Memory B cell (primary cell): ENCODE measurements at places on chromosomes 2 and 18.

DNA sequence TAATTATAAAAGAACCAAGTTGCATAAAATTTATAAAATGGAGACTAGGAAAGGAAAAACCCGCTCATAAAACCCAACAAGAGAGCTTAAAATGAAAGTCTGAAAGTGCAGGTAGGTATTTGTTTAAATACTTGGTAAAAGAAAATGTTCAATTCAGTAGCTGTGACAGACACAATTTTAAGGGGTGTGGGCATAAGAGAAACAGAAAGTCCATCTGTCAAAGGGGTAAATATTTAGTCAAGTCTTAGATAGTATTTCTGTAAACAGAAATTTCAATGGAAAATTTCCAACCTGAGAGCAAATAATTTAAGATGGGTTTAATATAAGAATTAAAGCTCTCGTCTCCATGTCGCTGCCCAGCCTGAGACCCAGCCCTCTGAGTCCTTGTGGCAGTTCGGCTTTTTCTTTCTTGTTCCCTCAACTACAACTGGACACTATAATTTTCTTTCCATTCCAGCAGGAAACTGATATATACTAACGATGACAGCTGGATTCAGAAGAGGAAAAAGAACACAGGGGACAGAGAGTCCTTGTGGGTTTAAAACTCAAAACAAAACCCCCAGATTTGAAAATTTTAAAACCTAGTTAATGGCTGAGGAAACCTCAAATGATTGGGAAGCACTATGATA is 88.0 kb upstream of the ZFP36L2 start:
- no peak for DNase-seq

DNA sequence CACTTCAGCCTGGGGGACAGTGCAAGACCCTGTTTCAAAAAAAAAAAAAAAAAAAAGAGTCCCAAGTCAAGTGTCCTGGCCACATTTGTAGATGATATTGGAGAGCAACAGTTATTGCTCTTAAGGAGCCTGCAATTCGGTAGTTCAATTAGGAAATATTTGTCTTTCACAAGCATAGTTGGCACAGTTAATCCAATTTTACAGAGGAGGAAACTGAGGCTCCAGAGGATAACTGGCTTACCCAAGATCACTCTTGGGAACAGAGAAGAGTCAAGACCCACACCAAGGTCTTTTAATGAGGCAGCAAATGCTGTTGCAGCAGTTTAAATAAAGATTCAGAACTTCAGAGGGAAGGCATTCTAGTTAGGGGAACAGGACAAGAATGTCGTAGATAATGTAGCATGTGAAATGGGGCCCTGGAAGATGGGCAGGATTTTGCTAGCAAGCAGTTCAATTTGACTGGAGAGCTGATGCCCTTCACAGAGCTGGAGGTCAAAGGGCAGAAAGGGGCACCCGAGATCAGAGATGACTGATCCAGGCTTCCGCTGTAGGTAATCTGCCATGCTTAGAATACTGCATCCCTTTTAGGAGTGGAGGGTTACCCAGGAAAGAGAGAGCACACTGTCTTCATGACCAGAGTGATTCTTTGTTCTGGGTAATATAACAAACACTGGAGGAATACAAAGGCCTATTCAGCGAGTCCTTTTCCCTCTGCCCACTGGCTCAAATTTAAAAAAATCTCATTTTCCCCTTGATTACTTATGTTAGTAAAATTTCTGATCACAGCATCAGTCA is 3.0 kb downstream of the NPC1 start:
- no peak for DNase-seq

- DNase-seq = no peak
These were observed 1.9 kb upstream of the MEIS1 start for GRCh38 chr2:66432801-66433694.

DNA sequence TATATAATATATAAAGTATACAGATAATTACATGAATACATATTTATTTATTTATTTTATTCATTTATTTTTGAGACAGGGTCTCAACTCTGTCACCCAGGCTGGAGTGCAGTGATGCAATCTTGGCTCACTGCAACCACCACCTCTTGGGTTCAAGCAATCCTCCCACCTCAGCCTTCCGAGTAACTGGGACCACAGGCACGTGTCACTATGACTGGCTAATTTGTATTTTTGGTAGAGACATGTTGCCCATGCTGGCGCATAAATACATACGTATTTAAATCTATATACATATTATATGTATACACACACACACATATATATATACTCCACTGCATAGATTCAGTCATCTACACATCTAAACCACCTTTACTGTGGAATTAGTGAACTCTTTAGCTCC is 20.6 kb upstream of the NDUFV2 start:
- DNase-seq = no peak

GRCh38 chr18:47448956-47449355 is 197.5 kb upstream of the SKOR2 start:
- DNase-seq = no peak

- no peak for DNase-seq
These were observed 49.8 kb downstream of the USP34 start for GRCh38 chr2:61420991-61421544.

- no peak for DNase-seq
These were observed 1.8 kb downstream of the DYSF start for GRCh38 chr2:71455011-71455740.

GRCh38 chr2:173989884-173990215 is 24.7 kb upstream of the SP3 start:
- DNase-seq = no peak

GRCh38 chr2:46294176-46294836 is 2.9 kb upstream of the EPAS1 start:
- no peak for DNase-seq

- peak; percentile 50 for DNase-seq
These were observed 3.1 kb downstream of the SPOPL start for GRCh38 chr2:138504546-138505235.

- peak; percentile 51 for DNase-seq
These were observed 77.8 kb downstream of the FAM161A start for GRCh38 chr2:61775956-61776570.

DNA sequence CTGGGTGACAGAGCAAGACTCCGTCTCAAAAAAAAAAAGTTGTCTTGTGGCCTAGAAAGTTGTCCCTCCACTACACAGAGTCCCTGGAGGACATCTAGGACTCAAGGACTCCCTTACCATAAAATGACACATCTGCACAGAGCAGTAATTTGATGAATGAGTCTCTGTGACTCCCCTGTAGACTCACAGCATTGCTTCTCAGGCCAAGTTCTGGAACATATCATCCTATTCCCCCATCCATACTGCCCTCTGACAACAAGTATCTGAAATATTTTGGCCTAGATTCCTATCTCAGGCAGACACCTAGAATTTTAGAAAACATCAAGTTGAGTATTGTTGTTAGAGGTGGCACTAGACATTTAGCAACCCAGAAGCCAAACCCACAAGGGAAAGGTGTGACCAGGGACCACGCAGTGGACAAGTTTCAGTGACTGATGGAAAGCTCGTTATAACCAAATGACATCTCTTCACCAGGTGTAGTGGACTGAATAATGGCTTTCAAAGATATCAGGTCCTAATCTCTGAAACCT is 97.9 kb upstream of the ATP8B1 start:
- DNase-seq = no peak

GRCh38 chr2:191204433-191204832 is 40.8 kb upstream of the MYO1B start:
- no peak for DNase-seq

DNA sequence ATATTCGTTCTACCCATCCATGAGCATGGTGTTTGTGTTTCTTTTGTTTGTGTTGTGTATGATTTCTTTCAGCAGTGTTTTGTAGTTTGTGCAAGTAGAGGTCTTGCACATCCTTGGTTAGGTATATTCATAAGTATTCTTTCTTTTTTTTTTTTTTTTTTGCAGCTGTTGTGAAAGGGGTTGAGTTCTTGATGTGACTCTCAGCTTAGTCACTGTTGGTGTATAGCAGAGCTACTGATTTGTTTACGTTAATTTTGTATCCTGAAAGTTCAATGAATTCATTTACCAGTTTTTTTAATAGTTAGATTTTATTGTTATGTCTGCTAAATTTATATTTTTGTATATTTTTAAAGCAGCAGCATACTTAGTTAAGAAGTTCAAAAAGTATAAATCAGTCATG is 834.4 kb upstream of the NRXN1 start:
- no peak for DNase-seq

DNA sequence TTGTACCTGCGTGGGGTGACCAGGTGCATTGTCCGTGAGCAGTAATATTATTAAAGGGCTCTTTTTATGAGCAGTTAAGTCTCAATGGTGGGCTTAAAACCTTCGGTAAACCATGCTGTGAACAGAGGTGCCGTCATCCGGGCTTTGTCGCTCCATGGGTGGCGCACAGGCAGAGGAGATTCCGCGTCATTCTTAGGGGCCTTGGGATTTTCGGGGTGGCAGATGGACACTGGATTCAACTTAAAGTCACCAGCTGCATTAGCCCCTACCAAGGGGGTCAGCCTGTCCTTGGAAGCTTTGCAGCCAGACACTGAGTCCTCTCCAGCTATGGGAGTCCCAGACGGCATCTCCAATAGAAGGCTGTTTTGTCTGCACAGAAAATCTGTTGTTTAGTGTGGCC is 107.7 kb downstream of the NFATC1 start:
- no peak for DNase-seq

GRCh38 chr2:12087671-12088380 is 341.4 kb downstream of the LPIN1 start:
- DNase-seq = no peak

- no peak for DNase-seq
These were observed 135.6 kb upstream of the HNMT start for GRCh38 chr2:137828624-137829023.

- no peak for DNase-seq
These were observed 33.8 kb upstream of the TMEM17 start for GRCh38 chr2:62539606-62540407.

DNA sequence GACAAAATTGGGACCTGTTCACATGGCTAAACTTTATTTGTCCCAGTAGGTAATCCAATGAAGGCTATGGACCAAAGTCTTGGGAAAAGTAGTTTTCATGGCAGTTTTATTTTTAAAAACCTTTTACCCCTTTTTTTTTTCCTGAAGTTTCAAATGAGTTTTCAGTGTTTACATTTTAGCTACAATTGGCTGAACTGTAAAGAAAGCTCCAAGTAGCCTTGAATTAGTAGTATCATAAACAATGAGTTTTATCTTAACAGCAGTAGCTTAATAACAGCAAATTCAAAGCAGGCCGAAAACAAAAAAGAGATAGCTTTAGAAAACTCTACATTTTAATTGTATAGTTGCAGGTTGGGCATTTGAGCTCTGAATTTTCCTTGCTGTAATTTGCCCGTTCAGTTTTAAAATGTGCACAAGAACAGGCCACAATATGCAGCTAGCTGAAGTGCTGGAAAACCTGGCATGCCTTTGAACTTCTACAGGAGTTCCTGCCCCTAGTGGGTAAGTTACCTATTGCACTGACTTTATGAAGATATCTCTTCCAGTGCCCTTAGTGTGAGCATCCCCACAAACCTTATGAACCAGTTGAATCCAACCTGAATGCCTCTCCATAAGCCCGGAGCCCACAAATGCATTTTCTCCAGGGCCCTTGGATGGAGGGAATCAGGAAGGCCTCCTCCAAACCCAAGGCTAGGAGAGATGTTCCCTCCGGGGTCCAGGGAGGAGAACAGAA is 106.7 kb downstream of the XRCC5 start:
- no peak for DNase-seq

GRCh38 chr18:77199707-77200106 is 49.9 kb upstream of the GALR1 start:
- no peak for DNase-seq

- DNase-seq = no peak
These were observed 736.5 kb downstream of the EPHA4 start for GRCh38 chr2:220835583-220835982.

- no peak for DNase-seq
These were observed 79.1 kb downstream of the BCL2L11 start for GRCh38 chr2:111199840-111200239.

DNA sequence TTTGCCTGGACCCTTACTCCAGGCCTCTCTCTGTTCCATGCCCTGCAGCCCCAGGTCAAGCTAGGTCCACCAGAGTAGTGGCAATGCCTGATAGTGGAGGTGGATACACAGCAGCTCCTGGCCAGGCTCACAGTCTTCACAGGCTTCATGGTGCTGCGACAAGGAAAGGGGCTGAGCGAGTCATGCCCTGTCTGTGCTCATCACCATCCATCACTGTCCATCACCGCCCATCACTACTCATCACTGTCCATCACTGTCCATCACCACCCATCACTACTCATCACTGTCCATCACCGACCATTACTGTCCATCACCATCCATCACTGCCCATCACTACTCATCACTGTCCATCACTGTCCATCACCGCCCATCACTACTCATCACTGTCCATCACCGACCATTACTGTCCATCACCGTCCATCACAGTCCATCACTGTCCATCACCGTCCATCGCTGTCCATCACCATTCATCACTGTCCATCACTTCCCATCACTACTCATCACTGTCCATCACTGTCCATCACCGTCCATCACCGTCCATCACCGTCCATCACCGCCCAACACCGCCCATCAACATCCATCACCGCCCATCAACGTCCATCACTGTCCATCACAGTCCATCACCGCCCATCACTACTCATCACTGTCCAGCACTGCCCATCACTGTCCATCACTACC is 57.1 kb upstream of the OTOS start:
- no peak for DNase-seq
